ENCODE measurements at places on chromosomes 2 and 18. TPM values are rescaled to one million over a fixed set of nuclear protein-coding genes. Genes with fewer than 3 reads are reported as not detected.

GRCh38 chr2:25814681-25815080 is 63.6 kb downstream of the ASXL2 start:
- no peak overlapping the region for H3K27ac ChIP-seq
- H3K27me3 ChIP-seq = no peaks in the 10 kb centered on the region
- DNase-seq = no peak

- H3K27ac ChIP-seq = no peak overlapping the region
- H3K27me3 ChIP-seq = no peaks in the 10 kb centered on the region
- no peak overlapping the region for H3K4me3 ChIP-seq
- no peak for DNase-seq
These were observed 2.0 kb downstream of the C2orf92 start for GRCh38 chr2:97671526-97671925.

DNA sequence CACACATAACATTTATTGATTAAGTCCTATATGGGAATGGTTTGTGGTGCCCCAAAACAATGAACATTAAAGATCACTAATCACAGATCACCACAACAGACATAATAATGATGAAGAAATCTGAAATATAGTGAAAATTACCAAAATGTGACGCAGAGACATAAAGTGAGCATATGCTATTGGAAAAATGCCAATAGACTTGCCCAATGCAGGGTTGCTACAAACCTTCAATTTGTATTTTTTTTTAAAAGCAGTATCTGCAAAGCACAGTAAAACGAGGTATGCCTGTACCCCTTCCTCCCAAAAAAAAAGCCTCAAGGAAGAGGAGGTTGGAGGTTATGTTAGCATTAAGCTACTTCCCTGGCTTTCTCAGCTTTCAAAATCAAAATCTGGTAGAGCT is 131.1 kb downstream of the RBMS1 start:
- H3K27me3 ChIP-seq = no peaks in the 10 kb centered on the region
- peaks cover 7% of the 10 kb centered on the region for H3K36me3 ChIP-seq
- H3K4me1 ChIP-seq = no peaks in the 10 kb centered on the region
- H3K4me3 ChIP-seq = no peak overlapping the region
- no peak overlapping the region for H3K27ac ChIP-seq
- DNase-seq = no peak

- peaks cover 15% of the 10 kb centered on the region for H3K4me1 ChIP-seq
- peak overlapping the region; percentile 37 for H3K4me3 ChIP-seq
- no peaks in the 10 kb centered on the region for H3K27me3 ChIP-seq
These were observed 71.5 kb downstream of the CDC42EP3 start for GRCh38 chr2:37599688-37600525.

GRCh38 chr2:216283038-216283900 is 89.0 kb downstream of the MARCHF4 start:
- no peak overlapping the region for H3K27ac ChIP-seq
- no peak overlapping the region for H3K4me3 ChIP-seq
- DNase-seq = peak; percentile 5
- H3K27me3 ChIP-seq = no peaks in the 10 kb centered on the region
- no peaks in the 10 kb centered on the region for H3K36me3 ChIP-seq

DNA sequence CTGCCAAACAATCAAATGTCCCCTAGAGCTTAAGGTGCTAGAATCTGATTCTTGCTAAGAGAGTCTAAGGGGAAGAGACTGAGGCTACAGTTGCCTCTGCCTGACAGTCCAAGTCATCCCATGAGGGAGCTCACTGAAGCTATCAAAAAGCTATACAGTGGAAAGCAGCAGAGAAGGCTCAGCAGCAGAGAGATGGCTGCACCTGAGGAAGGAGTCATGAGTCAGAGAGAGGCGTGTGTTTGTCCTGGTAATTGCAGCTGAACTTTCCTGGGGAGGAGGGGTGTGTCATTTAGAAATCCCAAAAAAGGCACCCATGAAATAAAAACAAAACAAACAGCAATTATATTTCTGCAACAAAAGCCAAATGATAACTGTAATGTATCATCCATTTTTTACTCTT is 305.2 kb upstream of the UBE2E3 start:
- H3K4me3 ChIP-seq = no peak overlapping the region
- no peak overlapping the region for H3K27ac ChIP-seq
- H3K4me1 ChIP-seq = no peaks in the 10 kb centered on the region
- H3K36me3 ChIP-seq = no peaks in the 10 kb centered on the region
- no peaks in the 10 kb centered on the region for H3K27me3 ChIP-seq

GRCh38 chr2:17429130-17429529 is 89.1 kb downstream of the RAD51AP2 start:
- H3K4me3 ChIP-seq = no peak overlapping the region
- H3K4me1 ChIP-seq = no peaks in the 10 kb centered on the region
- no peak overlapping the region for H3K27ac ChIP-seq
- H3K36me3 ChIP-seq = no peaks in the 10 kb centered on the region

- peak overlapping the region; percentile 61 for H3K4me3 ChIP-seq
- DNase-seq = peak; percentile 58
- peaks cover 15% of the 10 kb centered on the region for H3K4me1 ChIP-seq
- H3K36me3 ChIP-seq = peaks cover 1% of the 10 kb centered on the region
- H3K27me3 ChIP-seq = peaks cover 21% of the 10 kb centered on the region
These were observed 1.0 kb upstream of the TUBB6 start for GRCh38 chr18:12306752-12307700.

DNA sequence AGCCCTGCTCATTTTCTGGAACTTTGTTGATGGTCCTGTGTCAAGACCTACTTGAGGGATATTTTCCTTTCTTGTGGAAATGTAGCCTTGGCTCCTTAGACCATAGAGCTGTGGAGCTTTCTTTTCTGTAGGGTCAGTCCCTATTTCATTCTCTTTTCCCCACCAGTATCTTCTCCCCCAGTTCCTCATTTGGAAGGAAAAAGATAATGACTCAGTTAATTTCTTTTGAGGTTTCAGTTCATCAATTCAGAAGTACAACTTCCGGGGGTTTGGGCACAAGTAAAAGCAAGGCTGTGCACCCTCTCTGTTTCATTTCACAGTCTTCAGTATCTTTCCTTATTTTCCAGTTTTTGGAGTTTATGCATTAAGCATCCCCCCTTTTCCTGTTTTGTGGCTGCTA is 70.7 kb downstream of the CDC42EP3 start:
- no peaks in the 10 kb centered on the region for H3K36me3 ChIP-seq
- DNase-seq = peak; percentile 32
- H3K27ac ChIP-seq = peak overlapping the region; percentile 4
- H3K4me3 ChIP-seq = peak overlapping the region; percentile 16
- H3K4me1 ChIP-seq = peaks cover 15% of the 10 kb centered on the region

DNA sequence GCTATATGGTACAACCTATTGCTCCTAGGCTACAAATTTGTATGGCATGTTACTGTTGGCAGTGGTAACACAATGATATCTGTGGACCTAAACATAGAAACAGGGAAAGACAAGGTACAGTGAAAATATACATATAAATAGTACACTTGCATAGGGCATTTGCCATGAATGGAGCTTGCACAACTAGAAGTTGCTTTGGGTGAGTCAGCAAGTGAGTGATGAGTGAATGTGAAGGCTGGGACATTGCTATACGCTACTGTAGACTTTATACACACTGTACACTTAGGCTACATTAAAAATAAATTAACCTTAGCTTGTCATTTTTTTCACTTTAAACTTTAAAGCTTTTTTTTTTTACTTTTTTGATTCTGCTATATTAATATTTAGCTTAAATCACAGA is 500.0 kb upstream of the SETBP1 start:
- H3K4me1 ChIP-seq = no peaks in the 10 kb centered on the region
- no peaks in the 10 kb centered on the region for H3K27me3 ChIP-seq
- H3K27ac ChIP-seq = no peak overlapping the region
- H3K4me3 ChIP-seq = no peak overlapping the region

GRCh38 chr2:227415538-227416424 is 28.0 kb upstream of the SCYGR1 start:
- DNase-seq = peak; percentile 25
- no peak overlapping the region for H3K4me3 ChIP-seq
- H3K36me3 ChIP-seq = no peaks in the 10 kb centered on the region
- H3K4me1 ChIP-seq = peaks cover 30% of the 10 kb centered on the region
- H3K27me3 ChIP-seq = no peaks in the 10 kb centered on the region

- H3K4me1 ChIP-seq = no peaks in the 10 kb centered on the region
- no peaks in the 10 kb centered on the region for H3K27me3 ChIP-seq
- no peak for DNase-seq
- H3K27ac ChIP-seq = no peak overlapping the region
These were observed 441.0 kb downstream of the CPS1 start for GRCh38 chr2:210997373-210997772.

DNA sequence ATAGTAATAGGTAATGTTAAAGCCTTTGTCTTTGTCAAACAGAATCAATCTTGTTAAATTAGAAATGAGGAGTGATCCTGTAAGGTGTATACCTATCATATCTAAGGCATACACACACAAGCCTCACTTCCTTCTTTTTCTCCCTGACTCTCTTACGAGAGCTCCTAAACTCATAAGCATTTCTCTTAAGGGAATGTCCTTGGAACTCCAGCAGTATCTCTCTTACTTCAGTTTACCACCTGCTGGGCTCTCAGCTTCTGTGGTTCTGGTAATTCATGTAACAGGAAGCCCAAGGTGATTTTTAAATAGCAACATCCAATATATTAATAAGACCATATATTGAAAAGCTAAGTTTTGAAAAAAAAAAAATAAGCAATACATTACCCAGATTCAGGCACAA is 85.9 kb downstream of the UBE2E3 start:
- no peak for DNase-seq
- H3K27me3 ChIP-seq = no peaks in the 10 kb centered on the region
- no peak overlapping the region for H3K4me3 ChIP-seq
- no peak overlapping the region for H3K27ac ChIP-seq
- no peaks in the 10 kb centered on the region for H3K36me3 ChIP-seq

DNA sequence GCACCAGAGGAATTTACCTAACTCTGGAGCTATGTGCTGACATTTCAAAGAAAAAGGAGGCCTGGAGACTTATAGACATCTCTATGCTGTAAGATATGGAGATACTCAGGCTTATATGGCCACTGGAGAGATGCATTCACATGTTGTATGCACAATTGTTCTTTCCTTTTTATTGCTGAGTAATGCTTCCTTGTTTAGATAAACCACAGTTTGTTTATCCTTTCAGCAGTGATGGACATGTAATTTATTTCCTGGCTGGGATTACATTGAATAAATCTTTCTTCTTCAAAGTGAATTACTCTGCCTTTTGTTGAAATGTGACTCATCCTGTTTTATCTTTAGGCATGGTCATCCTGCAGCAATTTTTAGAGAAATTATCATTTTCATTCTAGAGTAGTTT is 716.7 kb upstream of the GCFC2 start:
- no peak overlapping the region for H3K4me3 ChIP-seq
- no peaks in the 10 kb centered on the region for H3K36me3 ChIP-seq
- no peak overlapping the region for H3K27ac ChIP-seq
- no peaks in the 10 kb centered on the region for H3K27me3 ChIP-seq

DNA sequence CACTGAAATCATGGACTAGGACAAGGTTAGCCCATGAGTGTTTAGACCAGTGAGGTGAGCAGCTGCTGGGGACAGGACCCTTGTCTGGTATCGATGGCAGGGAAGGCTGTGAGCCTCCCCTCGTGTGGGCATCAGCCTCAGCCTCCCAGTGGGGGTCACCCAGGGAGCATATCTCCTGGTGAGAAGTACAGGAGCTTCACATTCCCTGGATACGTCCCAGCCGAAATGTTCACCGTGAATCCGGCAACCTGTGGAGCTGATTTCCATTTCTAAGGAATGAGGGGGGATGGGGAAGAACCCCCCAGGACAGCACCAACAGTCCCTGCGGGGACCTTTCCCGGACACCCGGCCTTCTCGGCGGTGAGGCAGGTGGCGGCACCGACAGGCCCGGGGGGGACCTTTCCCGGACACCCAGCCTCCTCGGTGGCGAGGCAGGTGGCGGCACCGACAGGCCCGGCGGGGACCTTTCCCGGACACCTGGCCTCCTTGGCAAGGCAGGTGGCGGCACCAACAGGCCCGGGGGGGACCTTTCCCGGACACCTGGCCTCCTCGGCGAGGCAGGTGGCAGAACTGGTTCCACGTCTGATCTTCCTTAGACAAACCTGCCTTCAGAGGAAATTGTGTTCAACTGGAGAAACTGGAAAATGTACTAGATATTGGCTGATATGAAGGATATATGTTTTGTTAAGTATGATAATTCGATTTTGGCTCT is 21.2 kb downstream of the RTP5 start:
- H3K36me3 ChIP-seq = peaks cover 25% of the 10 kb centered on the region
- H3K4me1 ChIP-seq = peaks cover 17% of the 10 kb centered on the region
- H3K27me3 ChIP-seq = no peaks in the 10 kb centered on the region
- no peak for DNase-seq
- no peak overlapping the region for H3K4me3 ChIP-seq

DNA sequence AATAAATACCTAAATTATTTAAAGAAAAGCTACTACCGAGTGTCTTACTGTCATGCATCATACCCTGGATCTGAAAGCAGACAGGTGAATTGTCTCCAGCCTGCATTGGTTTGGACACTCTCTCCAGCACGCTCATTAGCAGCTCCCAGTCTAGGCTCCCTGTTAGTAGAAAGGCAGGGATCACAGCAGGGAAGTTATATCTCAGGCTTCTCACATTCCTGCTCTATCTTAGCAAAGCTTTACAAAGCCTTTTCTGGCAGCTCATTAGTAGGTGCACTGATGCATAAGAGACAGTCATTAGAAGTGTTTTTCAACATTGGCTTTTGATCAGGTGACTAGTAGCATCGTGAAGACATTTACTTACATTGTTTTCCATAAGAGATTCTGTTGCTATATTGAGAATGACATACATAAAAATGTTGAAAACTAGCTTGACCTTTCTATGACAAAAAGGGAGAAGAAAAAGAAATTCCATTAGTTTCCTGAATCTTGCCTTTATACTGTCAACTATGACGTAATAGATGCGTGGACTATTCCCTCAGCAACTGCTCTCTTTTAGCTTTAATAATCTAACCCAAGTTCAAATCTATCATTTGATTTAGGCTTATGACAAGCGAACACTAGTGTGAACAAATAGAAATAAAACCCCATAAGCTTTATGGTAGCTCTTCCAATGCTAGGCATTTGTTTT is 408.7 kb upstream of the KCNH7 start:
- H3K27me3 ChIP-seq = no peaks in the 10 kb centered on the region
- H3K36me3 ChIP-seq = no peaks in the 10 kb centered on the region
- H3K27ac ChIP-seq = no peak overlapping the region
- H3K4me1 ChIP-seq = no peaks in the 10 kb centered on the region
- DNase-seq = no peak

Gene SCYGR6
- total RNA-seq = not detected

Gene TMSB10
- total RNA-seq = 868 TPM

Gene CDH7
- total RNA-seq = not detected

Gene AGBL5
- total RNA-seq = 17.5 TPM

Gene CLEC4F
- total RNA-seq = not detected

Gene HOXD3
- not detected for total RNA-seq

Gene PSMA8
- total RNA-seq = 1.0 TPM

Gene FABP1
- total RNA-seq = not detected

Measured in B cell (primary cell).